ENCODE measurements at places on chromosomes 7 and 10.
A peak's percentile ranks its signal among the peaks of the same experiment; 100 is the strongest.

DNA sequence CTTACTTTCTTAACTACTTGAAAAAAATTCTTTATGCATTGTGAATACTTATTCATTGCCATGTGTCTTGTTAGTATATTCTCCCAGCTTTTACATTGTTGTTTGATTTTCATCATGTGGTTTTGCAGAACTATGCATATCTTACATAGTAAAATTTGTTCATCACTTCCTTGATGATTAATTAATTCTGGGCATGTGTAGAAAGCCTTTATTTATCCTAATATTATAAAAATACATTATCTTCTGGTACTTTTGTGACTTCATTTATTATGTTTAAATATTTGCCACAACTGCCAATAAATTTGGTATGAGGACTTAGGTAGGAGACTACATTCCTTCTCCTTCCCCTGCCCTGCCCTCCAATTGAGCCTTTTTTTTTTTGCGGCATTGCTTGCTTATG lies 166.0 kb upstream of the ZNF32 start:
- no peak for DNase-seq

DNA sequence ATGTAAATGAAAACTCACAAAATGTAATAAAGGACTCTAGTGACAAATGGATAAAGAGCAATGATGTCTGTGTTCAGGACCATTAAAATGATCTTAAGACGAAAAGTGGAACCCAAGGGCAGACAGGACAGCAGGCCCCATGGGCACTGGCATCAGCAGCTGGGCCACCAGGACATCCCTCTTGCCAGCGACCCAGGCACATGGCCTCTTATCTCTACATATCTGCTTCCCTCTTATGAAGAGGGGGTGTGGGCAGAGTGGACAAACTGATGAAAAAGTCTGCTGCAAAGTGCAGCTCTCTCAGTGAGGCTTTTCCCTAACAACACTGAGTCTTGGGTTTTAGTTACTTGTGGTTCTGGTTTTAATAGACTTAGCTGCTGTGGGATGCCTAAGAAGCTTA lies 44.8 kb upstream of the ANKRD1 start:
- DNase-seq: no peak

DNA sequence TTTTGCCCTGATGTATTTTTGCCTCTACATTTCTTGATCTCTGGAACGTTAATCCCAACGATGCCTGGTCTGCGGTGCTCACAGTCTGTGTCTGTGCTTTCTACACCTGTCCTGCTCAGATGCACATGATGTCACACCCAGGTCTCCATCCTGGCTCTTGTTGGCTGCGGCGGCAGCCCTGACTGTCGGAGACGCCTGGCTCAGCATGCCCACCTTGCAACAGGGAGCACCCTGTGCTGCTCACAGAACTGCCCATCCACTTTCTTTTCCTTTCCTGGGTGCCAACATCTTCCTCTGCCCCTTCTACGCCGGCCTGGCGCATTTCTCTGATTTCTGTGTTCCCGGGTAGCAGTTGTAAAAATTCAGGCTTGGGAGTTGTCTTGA lies 106.2 kb downstream of the CUX1 start:
- no peak for DNase-seq

DNA sequence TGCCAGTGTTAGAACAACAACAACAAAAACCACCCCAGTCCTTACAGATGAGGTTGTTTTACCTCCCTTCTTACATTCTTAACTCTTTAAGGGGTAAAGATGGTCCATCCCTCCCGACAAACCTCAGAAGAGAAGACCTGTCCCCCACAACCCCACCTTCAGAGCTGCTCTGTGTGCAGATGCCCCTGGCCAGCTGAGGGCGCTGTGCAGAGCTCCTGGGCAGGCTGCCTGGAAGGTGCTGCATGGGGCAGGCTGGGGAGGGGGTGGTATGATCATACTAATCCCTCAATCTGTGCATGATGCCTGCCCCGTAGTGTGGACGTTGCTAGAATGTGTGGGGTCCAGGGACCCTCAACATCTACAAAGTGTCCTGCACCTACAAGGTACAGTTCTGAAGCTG lies 387.1 kb downstream of the INHBA start:
- no peak for DNase-seq

DNA sequence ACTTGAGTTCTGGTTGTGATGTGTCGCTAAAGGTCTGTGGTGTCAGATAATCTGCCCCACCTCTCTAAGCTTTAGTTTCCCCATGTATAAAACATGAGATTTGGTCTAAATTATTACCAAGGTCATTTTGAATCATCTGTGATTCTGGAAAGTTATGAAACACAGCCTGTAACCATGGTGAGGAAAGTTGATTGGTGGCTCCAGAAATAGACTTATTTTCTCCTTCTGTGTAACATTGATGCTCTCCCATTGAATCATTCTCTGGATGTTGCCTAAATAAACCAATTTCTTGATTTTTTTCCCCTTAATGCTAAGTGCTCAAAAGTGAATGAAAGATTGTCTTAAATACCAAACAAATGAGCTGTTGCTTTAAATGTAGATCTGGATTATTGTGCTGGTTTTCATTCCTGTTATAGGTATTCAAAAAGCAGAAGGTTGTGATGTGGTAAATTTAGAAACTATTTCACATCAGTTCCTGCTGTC lies 30.0 kb upstream of the PCGF5 start:
- no peak for DNase-seq

DNA sequence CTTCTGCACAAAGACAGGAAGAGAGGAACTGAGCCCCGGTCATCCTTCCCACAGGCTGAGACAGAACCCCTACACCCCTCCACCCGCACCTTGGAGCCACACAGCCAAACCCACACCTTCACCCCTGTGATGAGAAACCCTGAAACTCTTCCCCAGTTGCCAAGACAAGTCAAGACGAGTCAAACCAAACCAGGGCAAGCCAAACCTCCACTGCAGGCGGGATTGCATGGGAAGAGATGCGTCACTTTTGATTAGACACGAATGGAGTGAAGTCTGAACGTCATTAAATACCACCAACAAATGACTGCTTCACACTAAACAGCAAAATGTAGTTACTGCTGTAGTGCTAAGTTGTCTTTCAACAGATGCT lies 73.8 kb downstream of the PRPF18 start:
- no peak for DNase-seq

GRCh38 chr10:71985542-71986250 lies 21.5 kb downstream of the CHST3 start:
- peak; percentile 79 for DNase-seq

DNA sequence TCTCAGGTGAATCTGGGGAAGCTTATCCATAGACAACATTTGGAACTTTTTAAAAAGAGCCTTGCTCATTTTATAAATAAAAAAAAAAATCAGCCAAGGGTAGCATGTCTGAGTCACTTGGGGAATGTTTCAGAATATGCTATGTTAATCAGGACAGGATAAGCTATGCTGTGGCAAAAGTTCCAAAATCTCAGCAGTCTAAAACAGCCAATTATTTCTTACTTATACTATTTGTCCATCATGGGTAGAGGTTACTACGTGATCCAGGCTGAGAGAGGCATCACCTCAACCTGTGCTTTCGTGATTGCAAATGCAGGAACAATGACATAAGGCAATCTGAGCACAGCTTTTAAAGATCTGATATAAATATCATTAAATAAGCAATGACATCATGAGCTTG lies 6.5 kb downstream of the SLC13A1 start:
- DNase-seq: no peak

- DNase-seq: no peak
Measured at GRCh38 chr10:132497861-132498561, 39.6 kb upstream of the INPP5A start.

DNA sequence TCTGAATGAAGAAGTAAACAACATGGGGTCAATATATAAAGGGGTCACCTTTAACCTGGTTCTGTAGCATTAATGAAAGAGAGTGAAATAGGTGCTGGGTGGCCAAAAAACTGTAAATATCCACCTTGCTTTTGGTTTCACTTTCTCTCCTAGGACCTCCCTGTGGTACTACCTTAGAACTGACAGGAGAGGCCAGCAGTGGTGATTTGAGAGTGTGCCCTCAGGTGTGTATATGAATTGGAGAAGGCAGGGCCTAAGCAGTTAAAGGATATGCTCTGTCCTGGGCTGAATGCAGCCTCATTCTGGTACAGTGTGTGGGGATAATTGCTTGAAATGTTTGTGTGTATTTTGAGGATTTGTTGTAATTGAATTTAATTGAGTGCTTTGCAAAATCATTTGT lies 62.0 kb downstream of the BBS9 start:
- no peak for DNase-seq

- DNase-seq: no peak
Measured at GRCh38 chr7:85512790-85513189, 325.9 kb upstream of the SEMA3D start.

- DNase-seq: peak; percentile 13
Measured at GRCh38 chr10:57905861-57906260, 361.8 kb downstream of the IPMK start.

All from retinal pigment epithelial cell (primary cell).